Heart right ventricle (tissue), 16 donors: ENCODE measurements at places on chromosomes 2 and 18.
A peak's percentile ranks its signal among the peaks of the same experiment; 100 is the strongest.

DNA sequence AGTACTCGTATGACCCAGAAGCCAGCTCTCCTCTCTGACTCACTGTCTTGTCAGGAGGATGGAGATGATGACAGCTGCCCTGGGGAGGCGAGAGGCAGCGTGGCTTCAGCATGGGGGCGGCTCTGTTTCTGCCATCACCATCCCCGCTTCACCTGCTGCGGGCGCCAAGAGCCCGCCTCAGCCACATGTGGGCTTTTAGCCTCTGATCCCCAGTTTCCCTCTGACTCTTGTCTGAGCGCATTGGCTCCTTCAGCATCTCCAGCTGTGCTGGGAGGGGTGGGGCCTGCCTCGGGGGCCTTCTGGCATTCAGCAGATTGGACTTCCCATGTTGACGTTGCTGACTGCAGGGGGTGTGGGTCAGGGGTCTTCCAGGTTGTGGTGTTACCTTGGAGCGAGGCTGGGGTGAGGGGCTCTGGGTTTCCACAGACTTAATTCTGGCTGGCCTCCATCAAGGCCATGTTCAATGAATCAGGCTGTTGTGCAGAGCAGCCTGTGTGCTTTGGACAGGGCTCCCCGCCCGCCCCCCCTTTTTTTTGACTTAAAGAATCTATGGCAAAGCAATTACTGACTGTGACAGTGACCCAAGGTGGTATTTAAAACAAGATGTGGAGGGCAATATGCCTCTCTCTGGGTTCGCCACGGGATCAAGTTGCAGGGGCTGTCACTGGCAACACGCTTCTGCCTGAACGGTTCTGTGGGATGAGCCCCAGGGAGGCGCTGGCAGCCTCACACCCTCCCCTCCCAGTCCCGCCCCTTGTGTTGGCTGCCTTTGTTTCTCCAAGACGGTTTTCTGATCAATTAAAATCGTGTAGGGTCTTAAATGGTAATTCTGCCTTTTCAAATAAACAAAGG lies 228.3 kb downstream of the LDLRAD4 start:
- no peaks in the 10 kb centered on the region for H3K36me3 ChIP-seq
- peaks cover 24% of the 10 kb centered on the region for H3K4me1 ChIP-seq
- no peak for DNase-seq
- H3K4me3 ChIP-seq: no peak overlapping the region

DNA sequence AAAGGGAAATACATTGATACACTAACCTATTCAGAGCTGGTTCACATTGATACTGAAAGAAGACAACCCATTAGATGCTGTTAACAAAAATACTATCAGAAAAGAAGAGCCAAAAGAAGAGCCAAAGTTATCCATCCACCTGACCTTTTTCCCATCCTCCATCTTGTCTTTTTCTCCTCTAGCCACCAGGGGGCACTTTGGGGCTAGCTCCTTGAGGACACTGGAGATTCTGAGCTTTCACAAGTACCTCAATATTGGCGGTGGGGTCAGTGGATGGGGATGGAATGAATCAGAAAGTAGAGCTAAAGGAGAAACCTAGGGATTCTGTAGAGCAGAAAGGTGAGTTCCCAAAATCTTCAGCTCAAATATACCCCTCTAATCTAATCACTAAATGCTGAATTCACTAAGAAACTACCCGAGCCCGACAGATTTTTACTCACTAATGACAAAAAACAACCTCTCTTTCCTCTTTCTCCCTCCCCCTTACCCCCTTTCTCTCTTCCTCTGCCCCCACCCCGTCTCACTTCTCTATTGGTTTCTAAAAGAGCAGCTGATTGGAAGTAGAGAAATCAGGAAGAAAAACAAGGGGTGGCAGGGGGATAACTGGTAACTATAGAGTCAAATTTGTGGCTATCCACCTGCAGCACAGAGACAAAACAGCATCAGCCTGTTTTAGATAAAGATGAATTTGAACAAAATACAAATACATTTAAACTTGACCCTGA lies 203.3 kb downstream of the TCF4 start:
- H3K36me3 ChIP-seq: no peaks in the 10 kb centered on the region
- H3K4me1 ChIP-seq: peaks cover 20% of the 10 kb centered on the region
- no peak for DNase-seq
- no peaks in the 10 kb centered on the region for H3K27me3 ChIP-seq
- H3K27ac ChIP-seq: no peak overlapping the region

GRCh38 chr18:32308493-32309120 lies 118.8 kb downstream of the MEP1B start:
- H3K36me3 ChIP-seq: no peaks in the 10 kb centered on the region
- no peaks in the 10 kb centered on the region for H3K27me3 ChIP-seq
- H3K27ac ChIP-seq: peak overlapping the region; percentile 42
- H3K4me3 ChIP-seq: no peak overlapping the region
- DNase-seq: no peak
- peaks cover 14% of the 10 kb centered on the region for H3K4me1 ChIP-seq

GRCh38 chr2:990970-991369 lies 40.3 kb downstream of the SNTG2 start:
- H3K4me3 ChIP-seq: no peak overlapping the region
- no peaks in the 10 kb centered on the region for H3K36me3 ChIP-seq
- no peak overlapping the region for H3K27ac ChIP-seq
- H3K27me3 ChIP-seq: no peaks in the 10 kb centered on the region
- no peaks in the 10 kb centered on the region for H3K4me1 ChIP-seq

DNA sequence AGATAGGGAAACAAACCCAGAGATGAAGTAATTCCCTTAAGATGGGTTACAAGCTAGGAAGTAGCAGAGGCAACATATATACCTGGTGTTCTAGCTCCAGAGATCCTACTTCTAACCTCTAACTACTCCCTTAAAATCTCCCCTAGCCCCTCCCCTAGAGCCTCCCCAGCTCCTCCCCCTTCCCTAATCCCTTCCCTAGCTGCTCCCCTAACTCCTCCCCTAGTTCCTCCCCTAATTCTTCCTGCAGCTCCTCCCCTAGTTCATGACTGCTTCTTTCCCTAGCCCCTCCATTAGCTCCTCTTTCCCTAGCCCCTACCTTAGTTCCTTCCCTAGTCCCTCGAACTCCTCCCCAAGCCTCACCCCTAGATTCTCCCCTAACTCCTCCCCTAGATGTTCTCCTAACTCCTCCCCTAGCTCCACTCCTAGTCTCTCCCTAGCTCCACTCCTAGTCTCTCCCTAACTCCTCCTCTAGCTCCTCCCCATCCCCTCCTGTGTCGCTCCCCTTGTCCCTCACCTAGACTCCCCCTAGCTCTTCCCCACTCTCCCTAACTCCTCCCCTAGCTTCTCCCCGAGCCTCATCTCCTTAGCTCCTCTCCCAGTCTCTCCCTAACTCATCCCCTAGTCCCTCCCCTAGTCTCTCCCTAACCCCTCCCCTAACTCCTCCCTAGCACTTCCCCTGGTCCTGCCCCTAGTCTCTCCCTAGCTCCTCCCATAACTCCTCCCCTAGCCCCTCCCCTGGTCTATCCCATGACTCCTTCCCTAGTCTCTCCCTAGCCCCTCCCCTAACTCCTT lies 108.9 kb downstream of the CD226 start:
- no peak overlapping the region for H3K4me3 ChIP-seq
- H3K4me1 ChIP-seq: no peaks in the 10 kb centered on the region
- no peaks in the 10 kb centered on the region for H3K27me3 ChIP-seq
- H3K27ac ChIP-seq: no peak overlapping the region
- H3K36me3 ChIP-seq: no peaks in the 10 kb centered on the region

DNA sequence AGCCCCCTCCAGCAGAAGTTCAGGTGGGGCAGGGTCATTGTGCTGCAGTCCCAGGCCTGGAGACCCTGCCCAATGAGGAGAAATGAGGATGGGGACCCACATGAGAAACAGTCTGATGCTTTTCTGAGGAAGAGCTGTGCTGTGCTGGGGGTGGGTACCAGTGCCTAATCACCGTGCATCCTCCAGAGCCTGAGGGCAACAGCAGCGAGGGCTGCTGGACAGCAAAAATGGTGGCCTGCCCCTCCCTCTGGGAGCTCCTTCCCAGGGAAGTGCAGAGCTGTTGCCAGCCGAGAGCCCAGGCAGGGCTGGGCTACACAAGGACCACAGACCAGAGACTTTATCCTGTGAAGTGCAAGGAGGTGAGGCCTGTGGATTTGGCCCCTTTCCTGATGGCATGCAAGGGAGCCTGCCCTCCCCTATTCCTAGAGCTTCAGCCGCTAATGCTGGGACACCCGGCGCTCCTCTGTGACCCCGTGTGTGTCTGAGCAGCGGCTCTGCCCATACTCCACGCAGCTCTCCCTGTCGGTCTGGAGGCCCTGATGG lies 134.8 kb downstream of the DSEL start:
- H3K4me3 ChIP-seq: no peak overlapping the region
- no peaks in the 10 kb centered on the region for H3K36me3 ChIP-seq
- no peaks in the 10 kb centered on the region for H3K4me1 ChIP-seq
- no peak for DNase-seq

- no peak overlapping the region for H3K4me3 ChIP-seq
- H3K36me3 ChIP-seq: no peaks in the 10 kb centered on the region
- H3K27ac ChIP-seq: no peak overlapping the region
- no peak for DNase-seq
- no peaks in the 10 kb centered on the region for H3K27me3 ChIP-seq
Observed at GRCh38 chr18:8052237-8052701, 485.2 kb downstream of the PTPRM start.

- H3K27me3 ChIP-seq: no peaks in the 10 kb centered on the region
- no peak overlapping the region for H3K4me3 ChIP-seq
- H3K36me3 ChIP-seq: no peaks in the 10 kb centered on the region
- no peak overlapping the region for H3K27ac ChIP-seq
Observed at GRCh38 chr2:145286716-145287275, 766.9 kb upstream of the ZEB2 start.

GRCh38 chr2:124836416-124836815 lies 811.3 kb downstream of the CNTNAP5 start:
- H3K27me3 ChIP-seq: no peaks in the 10 kb centered on the region
- H3K4me1 ChIP-seq: no peaks in the 10 kb centered on the region
- DNase-seq: no peak
- no peaks in the 10 kb centered on the region for H3K36me3 ChIP-seq

- no peak for DNase-seq
- H3K4me1 ChIP-seq: no peaks in the 10 kb centered on the region
- H3K27me3 ChIP-seq: no peaks in the 10 kb centered on the region
- H3K27ac ChIP-seq: no peak overlapping the region
Observed at GRCh38 chr18:74682141-74682990, 84.7 kb downstream of the ZNF407 start.

DNA sequence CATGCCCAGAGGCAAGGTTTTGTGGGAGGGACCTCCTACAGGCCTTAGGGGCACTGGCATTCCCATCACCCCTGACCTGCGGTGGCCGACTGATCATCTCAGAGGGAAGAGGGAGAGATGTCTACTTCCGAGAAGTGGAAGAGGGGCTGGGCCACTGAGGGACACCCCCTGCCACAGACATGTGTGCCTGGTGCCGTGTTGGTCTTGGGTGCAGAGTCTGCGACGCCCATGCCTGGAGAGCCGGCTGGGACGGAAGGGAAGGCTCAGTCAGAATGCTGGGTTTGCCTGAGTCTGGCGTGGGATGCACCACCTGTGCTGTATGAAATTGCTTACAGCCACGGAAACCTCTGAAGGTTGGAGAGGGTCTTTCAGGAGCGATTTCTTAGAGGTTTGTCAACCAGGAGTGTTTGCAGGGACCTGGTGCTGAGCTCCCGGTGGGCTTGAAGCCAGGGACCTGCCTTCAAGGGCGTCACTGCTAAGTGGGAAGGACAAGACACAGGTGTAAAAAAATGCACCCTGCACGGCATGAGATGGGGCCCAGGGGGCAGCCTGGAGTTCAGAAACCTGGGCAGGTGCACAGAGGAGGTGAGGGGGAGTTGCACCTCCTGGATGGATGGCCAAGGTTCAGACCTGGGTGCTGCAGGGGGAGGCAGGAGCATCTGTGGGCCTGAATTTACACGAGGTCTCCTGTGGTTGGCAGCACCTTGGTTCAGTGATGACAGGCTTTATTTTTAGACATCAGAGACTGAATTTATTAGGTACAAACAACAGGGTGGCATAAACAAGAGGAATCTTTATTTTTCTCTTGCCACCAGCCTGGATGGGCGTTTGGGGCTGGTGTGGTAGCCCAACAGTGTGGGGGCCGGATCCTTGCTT lies 100.3 kb downstream of the CTIF start:
- no peaks in the 10 kb centered on the region for H3K36me3 ChIP-seq
- no peak for DNase-seq
- H3K27ac ChIP-seq: no peak overlapping the region

- H3K4me1 ChIP-seq: peaks cover 23% of the 10 kb centered on the region
- H3K27me3 ChIP-seq: no peaks in the 10 kb centered on the region
- no peaks in the 10 kb centered on the region for H3K36me3 ChIP-seq
- peak overlapping the region; percentile 56 for H3K27ac ChIP-seq
- no peak overlapping the region for H3K4me3 ChIP-seq
Observed at GRCh38 chr18:10017043-10017442, 103.2 kb downstream of the VAPA start.

GRCh38 chr18:14914771-14915170 lies 166.8 kb downstream of the ANKRD30B start:
- no peaks in the 10 kb centered on the region for H3K36me3 ChIP-seq
- H3K4me1 ChIP-seq: no peaks in the 10 kb centered on the region
- no peaks in the 10 kb centered on the region for H3K27me3 ChIP-seq
- H3K4me3 ChIP-seq: no peak overlapping the region

DNA sequence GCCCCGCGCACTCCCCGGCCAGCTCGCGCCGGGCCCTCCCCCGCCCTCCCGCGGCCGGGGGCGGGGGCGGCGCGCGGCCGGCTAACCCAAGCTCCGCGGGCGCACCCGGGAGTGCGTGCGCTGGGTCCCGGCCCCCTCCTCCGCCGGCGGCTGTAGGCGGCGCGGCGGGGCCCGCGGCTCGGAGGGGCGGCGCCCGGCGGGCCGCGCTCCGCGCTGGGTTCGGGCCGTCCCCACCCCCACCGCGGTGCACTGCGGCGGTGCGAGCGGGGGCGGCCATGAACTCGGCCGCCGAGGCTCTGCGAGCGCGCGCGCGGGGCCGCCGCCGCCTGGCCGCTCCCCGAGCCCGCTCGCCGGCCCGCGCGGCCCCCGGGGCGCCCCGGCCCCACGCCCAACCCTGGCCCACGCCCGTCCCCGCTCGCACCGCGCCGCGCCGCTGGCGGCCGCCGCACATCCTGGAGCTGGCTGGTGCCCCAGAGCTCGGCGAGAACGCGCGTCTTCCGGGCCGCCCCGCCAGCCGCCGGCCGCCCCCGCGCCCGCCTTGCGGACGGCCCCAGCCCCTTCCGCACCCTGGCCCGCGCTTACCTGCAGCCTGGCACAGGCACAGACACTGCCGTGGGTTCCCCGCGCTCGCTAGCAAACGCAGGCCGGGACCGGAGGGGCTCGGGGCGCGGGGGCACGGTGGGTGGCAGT lies at the start of gene ZBTB14:
TSS of gene ZBTB14 (minus strand) at position 496 of the 690 bp plus-strand sequence. CDS start 2,480 bp downstream, outside the sequence.
- H3K36me3 ChIP-seq: peaks cover 28% of the 10 kb centered on the region
- H3K4me3 ChIP-seq: peak within 1 kb of the TSS; percentile 91
- peak; percentile 47 for DNase-seq
- H3K27me3 ChIP-seq: no peaks in the 10 kb centered on the region

GRCh38 chr2:95305380-95306061 lies 8.4 kb downstream of the KCNIP3 start:
- H3K27me3 ChIP-seq: peaks cover 4% of the 10 kb centered on the region
- no peaks in the 10 kb centered on the region for H3K4me1 ChIP-seq
- no peak for DNase-seq
- no peak overlapping the region for H3K4me3 ChIP-seq
- no peak overlapping the region for H3K27ac ChIP-seq

GRCh38 chr2:236196366-236196765 lies 28.2 kb upstream of the GBX2 start:
- no peaks in the 10 kb centered on the region for H3K4me1 ChIP-seq
- no peak for DNase-seq
- H3K27me3 ChIP-seq: no peaks in the 10 kb centered on the region
- no peak overlapping the region for H3K4me3 ChIP-seq
- H3K36me3 ChIP-seq: no peaks in the 10 kb centered on the region
- no peak overlapping the region for H3K27ac ChIP-seq

- H3K4me1 ChIP-seq: no peaks in the 10 kb centered on the region
- no peak for DNase-seq
- H3K36me3 ChIP-seq: no peaks in the 10 kb centered on the region
- no peaks in the 10 kb centered on the region for H3K27me3 ChIP-seq
Observed at GRCh38 chr2:241451840-241452506, 56.4 kb downstream of the STK25 start.
